ENCODE measurements at places on chromosomes 4 and X.

- DNase-seq: no peak
Measured at GRCh38 chr4:24747234-24747975, 48.0 kb upstream of the SOD3 start.

DNA sequence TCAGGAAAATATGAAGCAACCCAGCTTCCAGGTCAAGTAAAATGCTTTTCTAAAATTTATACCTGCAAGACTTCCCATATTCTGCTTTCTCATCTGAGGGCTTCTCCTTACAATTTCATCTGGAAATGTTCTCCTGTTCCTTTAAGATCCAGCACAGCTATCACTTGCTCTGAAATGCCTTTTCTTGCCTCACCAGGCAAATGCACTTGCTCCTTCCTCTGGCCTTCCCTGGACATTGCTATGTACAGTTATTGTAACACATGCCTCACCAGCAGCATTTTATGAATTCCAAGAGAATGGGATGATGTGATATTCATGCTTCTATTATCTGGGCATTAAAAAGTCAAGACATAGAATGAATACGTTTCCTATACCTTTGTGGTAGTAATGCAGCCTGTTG lies 842.1 kb upstream of the INTU start:
- no peak for DNase-seq

GRCh38 chrX:46665232-46666152 lies 91.9 kb downstream of the CHST7 start:
- no peak for DNase-seq

DNA sequence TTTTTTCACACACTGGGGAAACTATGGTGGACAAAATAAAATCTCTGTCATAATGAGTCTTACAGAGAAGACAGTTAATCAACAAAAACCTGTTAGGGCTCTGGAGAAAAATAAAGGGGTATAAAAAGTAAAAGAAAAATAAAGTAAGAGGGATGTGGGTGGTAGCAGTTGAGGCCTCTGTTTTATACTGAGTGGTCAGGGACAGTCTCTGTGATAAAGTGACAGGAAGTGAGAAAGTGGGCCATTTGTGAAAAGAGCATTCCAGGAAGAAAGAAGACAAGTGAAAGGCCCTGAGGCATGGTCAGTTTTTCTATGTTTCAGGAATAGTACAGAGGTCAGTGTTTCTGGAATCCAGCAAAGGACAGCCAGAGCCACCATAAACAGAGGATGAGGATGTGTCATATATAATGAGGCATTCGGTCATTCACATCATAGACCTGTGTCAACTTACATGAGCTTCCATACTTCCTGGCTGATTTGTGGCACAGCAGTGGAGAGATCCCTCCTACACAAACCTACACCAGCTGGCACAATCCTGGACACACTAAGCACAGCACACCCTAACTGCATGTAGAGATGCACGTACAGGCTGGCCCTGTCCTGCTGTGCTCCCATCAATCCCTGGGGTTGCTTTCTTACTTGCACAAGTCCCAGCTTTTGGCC lies 64.4 kb upstream of the NAP1L5 start:
- DNase-seq: no peak

GRCh38 chr4:149884529-149885181 lies 69.0 kb upstream of the IQCM start:
- no peak for DNase-seq

DNA sequence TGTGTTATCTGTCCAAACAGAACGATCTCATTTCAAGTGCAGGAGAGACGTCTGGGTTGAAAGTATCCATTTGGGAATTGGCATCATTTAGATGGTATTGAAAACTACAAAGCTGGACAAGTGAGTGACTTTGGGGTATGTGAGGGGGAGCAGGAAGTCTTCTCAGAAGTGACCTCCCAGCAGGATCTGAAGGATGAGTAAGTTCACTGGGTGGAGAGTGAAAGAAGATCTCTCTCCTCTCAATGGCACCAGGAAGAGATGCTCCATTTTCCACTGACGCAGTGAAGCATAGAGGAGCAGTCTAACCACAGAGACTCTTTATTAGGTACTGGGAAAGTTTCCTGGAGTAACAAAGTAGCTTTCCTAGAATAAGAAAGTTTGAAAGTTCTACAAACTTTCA lies 161.0 kb downstream of the CPE start:
- DNase-seq: no peak

GRCh38 chr4:2915789-2916188 lies 47.4 kb downstream of the NOP14 start:
- no peak for DNase-seq

DNA sequence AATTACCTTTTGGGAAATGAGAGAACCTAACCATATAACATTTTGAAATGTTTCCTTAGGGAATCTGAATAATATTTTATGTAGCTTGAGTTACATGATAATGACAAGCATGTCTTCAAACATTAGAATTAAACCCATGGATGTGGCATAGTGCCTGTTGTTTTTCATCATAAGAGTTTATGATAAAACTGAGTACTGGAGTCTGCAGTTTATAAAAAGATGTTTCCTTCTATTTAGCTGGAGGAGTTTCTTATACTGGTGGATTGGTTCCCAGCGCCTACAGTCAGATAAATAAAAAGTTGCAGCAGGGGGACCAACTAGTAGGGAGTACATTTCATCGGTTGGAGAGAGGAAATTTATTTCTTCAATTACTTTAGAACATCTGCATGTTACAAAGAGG lies 70.1 kb upstream of the PCDH18 start:
- no peak for DNase-seq

- no peak for DNase-seq
Measured at GRCh38 chr4:7587433-7588405, 153.0 kb upstream of the PSAPL1 start.

- no peak for DNase-seq
Measured at GRCh38 chrX:17859609-17860178, 1.4 kb downstream of the RAI2 start.

DNA sequence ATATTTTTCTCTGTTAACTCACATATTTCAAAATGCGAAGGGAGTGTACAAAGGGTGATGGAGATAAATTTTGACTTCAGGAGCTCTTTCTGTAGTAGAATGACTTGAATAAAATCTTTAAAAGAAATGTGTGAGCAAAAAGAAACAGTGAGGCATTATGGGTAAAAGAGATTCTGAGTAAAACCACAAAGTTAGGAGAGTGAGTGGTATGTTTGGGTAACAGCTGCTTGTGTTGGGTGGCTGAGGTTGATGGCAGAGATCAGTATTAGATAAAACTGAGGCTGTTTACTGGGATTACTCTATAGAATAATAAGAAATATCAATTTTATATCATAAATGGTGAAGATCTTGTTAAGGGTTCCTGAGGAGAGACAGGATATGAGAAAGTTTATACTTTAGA lies 434.2 kb upstream of the AMOT start:
- no peak for DNase-seq

DNA sequence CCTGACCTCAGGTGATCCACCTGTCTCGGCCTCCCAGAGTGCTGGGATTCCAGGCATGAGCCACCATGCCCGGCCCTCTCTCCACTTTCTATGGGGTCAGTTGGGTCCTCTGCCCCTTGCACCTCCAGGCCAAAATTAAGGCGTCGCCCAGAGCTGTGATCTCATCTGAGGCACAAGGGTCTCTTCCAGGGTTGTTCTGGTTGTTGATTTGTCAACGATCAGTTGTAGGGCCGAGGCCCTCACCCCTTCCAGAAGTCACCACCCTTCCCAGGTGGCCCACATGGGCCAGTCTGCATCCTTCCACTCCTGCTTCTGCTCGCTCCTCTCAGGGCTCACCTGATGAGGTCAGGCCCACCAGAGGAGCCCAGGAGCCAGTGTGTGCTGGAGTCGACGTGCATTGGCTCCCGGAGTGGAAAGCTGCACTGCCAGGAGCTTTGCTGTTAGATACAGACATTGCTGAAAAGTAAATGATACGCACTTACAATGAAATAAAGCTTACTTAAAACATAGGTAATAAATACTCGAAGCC lies 14.3 kb upstream of the TMEM271 start:
- no peak for DNase-seq

GRCh38 chrX:100477467-100477866 lies 67.4 kb upstream of the PCDH19 start:
- DNase-seq: no peak

DNA sequence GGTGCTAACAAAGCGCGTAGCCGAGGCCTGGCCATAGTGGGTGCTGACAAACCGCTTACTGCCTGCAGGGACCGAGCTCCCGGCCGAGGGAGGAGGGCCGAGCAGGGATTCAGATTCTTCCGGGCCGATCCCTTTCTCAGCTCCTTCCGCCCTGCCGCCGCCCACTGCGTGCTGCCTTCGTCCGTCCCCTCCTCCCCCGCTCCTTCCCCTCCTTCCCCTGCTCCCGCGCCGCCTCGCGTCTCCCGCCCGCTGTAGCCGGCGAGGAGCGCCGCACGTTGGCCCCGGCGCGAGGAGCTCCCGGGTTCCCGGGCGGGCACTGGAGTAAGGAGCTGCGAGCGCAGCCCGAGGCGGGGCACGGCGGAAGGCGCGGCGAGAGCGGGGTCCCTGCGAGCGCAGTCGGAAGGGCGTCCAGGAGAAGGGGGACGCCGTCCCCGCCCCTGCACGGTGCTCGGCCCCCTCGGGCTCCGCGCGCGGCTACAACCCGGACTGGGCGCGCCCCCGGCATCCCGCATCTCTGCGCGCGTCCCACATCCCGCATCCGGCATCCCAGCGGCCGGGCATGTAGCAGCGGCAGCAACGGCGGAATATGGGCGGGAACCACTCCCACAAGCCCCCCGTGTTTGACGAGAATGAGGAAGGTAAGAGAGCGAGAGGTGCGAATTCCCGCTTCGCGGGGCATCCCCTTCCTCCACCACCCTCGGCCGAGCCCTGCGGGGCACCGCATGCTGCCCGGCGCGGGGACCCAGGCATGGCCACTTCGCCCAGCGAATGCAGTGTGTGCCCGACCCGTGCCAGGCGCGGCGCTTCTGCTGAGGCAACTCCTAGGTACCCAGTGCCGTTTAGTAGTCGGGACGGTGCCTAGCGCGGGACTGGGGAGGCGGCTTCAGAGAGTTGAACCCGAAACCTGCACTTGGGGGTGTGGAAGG lies at the start of gene STK32B:
Gene STK32B, plus strand, starts transcription at position 203 of the 926 bp plus-strand sequence.
- no peak for DNase-seq

DNA sequence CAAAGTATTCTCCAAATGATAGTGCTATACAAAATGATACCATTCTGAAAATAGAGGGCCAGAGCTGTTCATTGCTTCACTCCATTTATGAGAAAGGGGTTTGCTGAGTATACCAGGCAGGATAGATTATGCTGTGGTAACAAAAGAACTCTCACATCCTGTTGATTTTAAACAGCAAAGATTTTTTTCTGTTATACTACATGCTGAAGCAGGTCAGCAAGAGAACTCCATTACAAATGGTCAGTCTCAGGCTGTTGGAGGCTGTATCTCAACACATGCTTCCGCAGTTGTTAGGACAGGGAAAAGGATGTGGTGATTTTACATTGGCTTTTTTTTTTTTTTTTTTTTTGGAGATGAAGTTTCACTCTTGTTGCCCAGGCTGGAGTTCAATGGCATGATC lies 13.7 kb upstream of the KLHL5 start:
- DNase-seq: no peak

DNA sequence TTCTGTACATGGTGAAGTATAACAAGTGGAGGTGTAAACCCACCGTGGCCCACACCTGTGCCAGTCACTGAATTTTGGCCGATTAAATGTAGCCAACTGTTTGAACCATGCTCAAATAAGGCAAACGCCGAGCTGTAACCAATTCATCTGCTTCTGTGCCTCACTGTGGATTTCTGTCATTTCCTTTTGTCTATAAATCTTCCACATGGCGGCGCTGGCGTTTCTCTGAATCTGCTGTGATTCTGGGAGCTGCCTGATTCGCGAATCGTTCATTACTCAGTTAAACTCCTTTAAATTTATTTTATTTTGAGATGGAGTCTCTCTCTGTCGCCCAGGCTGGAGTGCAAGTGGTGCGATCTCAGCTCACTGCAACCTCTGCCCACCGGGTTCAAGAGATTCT lies 19.2 kb downstream of the SUPT20HL2 start:
- no peak for DNase-seq

DNA sequence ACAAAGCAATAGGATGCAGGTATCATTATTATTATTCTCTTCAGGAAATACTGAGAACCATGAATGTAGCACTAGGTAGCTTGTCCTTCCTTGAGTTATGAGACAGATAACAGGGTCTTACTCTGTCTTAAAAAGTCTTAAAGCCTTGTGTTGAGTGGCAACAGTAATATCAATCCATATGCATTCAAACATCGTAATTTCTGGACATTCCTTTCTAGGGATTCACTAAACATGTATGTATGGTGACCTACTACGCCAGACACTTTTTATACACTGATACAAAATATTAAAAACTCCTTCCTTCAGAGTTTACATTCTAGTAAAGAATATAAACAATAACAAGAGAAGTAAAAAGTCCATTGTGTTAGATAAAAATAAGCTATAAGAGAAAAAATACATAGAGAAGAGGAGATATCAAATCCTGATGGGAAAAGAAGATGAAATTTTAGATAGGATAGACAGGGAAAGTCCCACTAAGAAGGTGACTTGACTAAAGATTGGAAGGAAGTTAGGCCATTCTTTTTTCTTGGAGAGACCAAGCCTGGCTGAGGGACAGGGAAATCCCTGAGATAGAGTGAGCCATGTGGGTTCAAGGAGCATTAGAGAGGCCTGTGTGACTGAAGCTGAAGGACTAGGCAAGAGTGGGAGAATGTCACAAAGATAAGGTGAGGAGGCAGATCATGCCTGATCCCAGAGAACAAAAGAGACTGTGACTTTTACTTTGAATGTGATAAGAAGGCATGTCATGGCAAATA lies 5.0 kb upstream of the DDX60L start:
- DNase-seq: no peak

- no peak for DNase-seq
Measured at GRCh38 chrX:23844502-23845138, 61.6 kb downstream of the SAT1 start.

- no peak for DNase-seq
Measured at GRCh38 chrX:12789976-12790375, 1.2 kb upstream of the PRPS2 start.

GRCh38 chrX:38675856-38676255 lies 114.5 kb downstream of the TSPAN7 start:
- no peak for DNase-seq

DNA sequence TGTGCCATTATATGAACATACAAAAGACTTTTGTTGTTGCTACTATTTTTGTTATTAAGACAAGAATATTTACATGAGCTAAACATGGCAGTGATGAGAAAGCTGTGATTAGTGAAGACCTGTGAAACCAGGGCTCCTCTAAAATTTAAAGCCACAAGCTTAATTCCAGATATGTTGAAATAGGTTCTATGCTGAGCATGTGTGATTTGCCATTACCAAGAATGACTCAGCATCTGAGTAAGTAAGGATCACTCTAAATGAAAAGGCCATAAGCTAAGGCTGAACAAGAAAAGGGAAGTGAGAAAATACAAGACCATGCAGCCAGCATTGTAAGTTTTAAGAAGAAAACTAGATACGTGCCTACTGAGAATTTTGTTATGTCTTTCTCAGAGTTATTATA lies 75.9 kb upstream of the CAMK2D start:
- DNase-seq: no peak

DNA sequence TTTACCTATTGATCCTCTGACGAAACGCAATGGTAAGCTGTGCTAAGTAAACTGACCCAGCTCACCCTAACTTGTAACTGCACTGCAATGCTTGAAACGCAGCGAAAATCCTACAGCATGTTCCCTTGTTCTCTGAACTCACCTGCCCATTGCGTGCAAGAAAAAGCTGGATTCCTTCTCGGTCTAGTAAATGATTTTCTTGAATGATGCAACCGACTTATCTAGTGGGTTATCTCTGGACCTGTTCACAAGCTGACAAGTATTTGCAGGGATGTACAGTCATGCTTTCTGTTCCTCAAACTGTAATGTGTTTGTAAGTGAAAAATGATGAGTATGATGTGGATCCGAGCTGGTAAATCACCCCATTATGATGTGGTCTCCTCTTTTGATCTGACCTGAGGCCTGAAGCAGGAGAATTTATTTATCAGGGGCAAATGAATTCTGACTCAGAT lies 140.1 kb downstream of the BTC start:
- no peak for DNase-seq
